ENCODE measurements at places on chromosomes 12 and 14.

DNA sequence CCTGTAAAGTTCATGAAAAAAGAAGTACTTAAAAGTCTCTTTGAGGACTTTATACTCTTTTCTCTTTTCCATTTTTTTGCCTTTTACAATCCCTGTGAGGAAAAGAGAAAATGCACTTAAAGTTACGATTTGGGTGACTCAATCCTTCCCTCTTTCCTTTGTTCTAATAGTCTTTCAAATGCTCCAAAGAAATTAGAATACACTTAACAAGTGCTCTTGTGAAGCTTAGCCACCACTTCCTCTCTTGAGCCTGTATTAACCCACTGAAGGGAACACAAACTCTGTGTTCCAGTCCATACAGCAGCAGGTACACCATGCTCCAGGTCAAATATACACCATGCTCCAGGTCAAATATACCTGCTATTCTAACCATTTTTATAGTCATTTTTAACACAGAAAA lies 581.1 kb upstream of the MGAT4C start:
- DNase-seq, result no peak

DNA sequence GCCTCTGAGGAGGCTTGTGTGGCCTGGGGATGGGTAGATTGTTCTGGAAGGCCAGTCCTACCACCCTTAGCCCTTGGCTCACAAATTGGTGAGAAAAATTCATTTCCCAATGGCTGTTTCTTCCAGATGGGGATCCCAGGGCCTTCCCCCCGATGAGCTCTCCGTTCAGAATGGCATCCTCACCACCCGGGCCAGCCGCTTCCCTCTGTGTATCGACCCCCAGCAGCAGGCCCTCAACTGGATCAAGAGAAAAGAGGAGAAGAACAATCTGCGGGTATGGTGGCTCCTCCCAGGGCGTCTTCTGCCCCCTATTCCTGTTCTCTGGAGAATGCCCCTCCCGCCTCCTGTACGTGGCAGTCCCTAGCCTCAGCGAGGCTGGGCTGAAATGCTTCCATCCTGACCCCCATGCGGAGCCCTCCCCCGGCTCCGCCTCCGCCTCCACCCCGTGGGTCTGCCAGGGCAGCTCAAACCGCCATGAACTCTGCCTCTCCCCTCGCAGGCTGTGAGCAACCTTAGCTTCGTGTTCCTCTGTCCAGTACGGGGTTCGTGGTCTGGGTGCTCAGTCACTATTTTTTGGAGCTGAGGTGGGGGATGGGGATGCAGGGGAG lies 57.8 kb downstream of the CCDC92 start:
- DNase-seq, result no peak

DNA sequence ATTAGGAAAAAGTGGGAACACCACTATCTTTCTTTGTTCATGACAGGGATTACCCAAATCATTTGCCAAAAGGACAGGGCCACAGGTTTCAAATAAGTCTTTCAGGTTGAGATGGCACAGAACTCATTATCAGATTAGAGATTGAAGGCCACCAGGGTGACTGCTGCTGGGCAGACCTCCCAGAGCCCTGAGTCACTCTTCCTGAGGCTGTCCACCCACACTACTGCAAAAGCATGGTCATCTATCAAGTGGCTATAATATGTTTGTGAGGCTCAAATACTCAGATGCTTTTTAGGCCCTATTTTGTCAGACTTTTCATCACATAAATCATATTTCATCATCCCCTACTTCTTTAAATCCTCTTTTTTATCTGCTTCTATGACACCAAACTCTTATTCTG lies 155.3 kb upstream of the CCDC196 start:
- no peak for DNase-seq

GRCh38 chr14:52188381-52188780 lies 79.1 kb upstream of the PTGDR start:
- DNase-seq, result no peak

- no peak for DNase-seq
Observed at GRCh38 chr12:116692605-116693004, 45.3 kb downstream of the SPRING1 start.

GRCh38 chr14:59013672-59014298 lies 174.7 kb upstream of the DAAM1 start:
- no peak for DNase-seq

- DNase-seq, result no peak
Observed at GRCh38 chr14:32436993-32437392, 107.9 kb downstream of the AKAP6 start.

DNA sequence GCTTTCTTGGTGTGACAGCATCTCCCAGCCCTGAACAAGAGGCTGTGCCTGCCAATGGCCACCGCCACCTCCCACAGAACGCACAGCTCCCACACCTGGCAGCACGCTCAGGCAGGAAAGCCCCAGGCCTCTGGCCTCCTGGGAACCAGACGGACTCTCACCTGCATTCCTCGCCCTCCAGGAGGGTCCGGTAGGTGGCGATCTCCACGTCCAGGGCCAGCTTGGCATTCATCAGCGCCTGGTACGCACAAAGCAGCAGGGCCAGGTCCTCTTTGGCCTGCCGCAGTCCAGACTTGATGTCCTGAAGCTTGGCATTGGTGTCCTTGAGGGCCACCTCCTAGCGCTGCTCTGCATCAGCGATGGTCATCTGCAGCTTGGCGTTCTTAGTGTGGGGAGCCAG lies 12.1 kb upstream of the KRT77 start:
- DNase-seq, result no peak

GRCh38 chr14:76577090-76577489 lies 184.2 kb upstream of the VASH1 start:
- DNase-seq, result no peak

DNA sequence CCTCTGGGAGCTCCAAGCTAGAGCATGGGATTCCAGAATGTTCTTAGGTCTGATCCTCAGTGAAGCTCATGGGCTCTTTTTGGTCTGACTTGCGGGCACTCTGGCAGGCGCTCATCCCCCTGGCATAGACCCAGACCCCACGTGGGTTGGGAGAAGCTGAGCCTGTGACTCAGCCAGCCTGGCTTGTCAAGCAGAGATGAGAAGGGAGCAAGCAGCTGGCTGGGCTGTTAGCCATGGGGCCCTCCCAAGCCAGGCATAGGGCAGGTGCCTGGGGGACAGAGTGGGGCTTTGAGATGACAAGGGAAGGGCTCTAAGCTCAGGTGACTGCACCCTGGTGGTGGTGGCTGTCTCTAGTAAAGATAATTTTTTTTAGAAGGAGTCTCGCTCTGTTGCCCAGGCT lies 80.3 kb upstream of the NOS1 start:
- DNase-seq, result no peak

GRCh38 chr12:127230843-127231260 lies 1036.1 kb upstream of the TMEM132C start:
- DNase-seq, result no peak

- DNase-seq, result no peak
Observed at GRCh38 chr12:53950437-53950773, 4.3 kb upstream of the HOXC12 start.

- no peak for DNase-seq
Observed at GRCh38 chr12:88538250-88538649, 42.0 kb downstream of the KITLG start.

- no peak for DNase-seq
Observed at GRCh38 chr12:26507613-26508012, 312.2 kb downstream of the SSPN start.

GRCh38 chr12:113061061-113061694 lies 4.6 kb downstream of the DTX1 start:
- no peak for DNase-seq

- DNase-seq, result no peak
Observed at GRCh38 chr14:91061056-91061887, 831 bp upstream of the RPS6KA5 start.

- no peak for DNase-seq
Observed at GRCh38 chr14:68589447-68590200, 203.2 kb downstream of the ZFP36L1 start.

- DNase-seq, result no peak
Observed at GRCh38 chr14:70069186-70069585, 119.6 kb downstream of the SLC8A3 start.

DNA sequence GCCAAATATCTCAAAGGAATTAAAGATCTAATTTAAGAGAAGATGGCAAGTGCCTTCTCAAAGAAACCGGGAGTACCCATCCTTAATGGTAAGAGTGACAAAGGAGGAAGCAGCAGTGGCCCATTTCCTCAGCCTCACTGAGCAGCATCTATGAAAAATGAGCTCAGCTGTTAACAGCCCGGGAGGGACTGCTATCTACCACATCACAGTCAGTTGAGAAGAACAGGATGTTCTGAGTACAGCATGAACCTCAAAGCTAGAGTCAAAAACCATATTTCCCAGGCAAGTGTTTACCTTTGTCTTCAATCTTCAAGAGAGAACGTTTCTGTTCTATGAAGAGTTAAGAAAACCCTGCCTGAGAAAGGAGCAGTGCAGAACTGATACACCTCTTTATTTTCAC lies 115.0 kb downstream of the BTG1 start:
- DNase-seq, result no peak

GRCh38 chr12:106084014-106084671 lies 54.6 kb downstream of the NUAK1 start:
- DNase-seq, result no peak

DNA sequence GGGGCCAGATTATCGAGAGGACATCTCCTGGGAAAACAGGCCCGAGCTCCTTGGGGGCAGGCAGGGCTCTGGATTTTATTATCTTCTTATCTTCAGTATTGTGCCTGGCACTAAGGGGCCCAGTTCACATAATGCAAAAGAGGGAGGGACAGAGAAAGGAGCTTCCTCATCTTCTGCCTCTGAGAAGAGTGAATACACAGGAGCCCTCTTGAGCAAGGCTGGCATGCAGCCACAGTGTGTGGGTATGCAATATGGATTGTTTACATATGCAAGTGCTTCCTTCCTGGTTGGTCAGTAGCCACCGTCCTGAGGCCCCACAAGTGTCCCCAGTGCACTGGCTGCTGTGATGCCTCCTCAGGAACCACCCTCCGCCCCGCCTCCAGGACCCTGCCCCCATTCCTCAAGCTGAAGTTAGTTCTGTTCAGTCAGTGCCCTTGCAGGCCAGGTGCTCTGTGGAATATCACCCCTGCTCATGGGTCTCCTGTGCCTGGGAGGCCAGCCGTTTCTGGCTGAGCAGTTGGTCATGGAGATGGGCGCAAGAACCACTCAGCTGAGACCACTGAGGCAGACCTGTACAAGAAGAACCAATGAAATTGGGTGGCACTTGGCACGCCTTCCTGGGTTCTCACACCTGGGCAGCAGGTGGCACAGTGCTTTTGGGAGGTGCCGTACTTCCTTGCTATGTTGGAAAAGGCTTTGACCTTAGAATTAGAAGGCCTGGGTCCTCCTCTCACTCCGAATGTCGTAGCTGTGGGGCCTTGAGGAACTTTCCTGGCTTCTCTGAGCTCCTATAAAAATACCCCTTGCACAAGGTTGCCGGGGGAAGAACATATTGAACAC lies 35.1 kb upstream of the ACTN1 start:
- no peak for DNase-seq

- DNase-seq, result no peak
Observed at GRCh38 chr14:49915085-49915484, 22.2 kb downstream of the ARF6 start.

DNA sequence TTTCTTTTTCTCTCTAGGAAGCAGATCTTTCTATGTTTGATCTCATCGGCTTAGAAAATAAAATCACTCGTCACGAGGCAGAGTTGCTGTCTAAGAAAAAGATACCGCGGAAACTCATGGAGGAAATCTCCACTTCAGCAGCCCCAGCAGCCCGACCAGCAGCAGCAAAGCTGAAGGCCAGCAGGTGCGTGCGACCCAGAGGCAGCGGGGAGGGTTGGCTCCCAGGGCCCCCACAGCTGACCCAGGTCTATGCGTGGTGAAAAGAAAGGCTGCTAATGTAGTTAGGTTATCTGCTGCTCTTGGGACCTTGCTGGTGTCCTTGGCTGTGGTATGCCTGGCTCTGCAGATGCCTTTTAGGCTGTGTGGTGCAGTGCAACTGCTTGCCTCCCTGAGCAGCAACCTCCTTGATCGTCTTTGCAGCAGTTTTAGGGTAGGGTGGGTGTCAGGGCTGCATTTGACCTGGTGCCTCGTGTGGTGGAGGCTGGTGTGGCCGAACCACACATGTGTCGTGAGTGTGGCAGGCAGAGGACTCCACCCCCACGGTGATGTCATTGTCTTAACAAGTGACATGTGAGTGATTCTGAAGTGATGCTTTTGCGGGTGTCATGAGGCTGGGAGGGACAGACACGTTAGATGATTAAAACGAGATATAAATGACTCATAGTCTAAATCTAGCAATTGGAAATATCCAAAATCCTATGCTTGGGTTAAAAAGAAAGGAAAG lies 68.6 kb downstream of the EP400 start:
- no peak for DNase-seq
